ENCODE measurements at places on chromosomes 5 and 9.

GRCh38 chr5:62732677-62733121 lies 154.1 kb downstream of the LRRC70 start:
- peak; percentile 45 for DNase-seq

- DNase-seq = no peak
Observed at GRCh38 chr9:113543982-113544303, 80.4 kb downstream of the RGS3 start.

- no peak for DNase-seq
Observed at GRCh38 chr9:479304-479970, 264.8 kb downstream of the DOCK8 start.

- peak; percentile 89 for DNase-seq
Observed at GRCh38 chr9:135992486-135993408, 31.6 kb upstream of the UBAC1 start.

DNA sequence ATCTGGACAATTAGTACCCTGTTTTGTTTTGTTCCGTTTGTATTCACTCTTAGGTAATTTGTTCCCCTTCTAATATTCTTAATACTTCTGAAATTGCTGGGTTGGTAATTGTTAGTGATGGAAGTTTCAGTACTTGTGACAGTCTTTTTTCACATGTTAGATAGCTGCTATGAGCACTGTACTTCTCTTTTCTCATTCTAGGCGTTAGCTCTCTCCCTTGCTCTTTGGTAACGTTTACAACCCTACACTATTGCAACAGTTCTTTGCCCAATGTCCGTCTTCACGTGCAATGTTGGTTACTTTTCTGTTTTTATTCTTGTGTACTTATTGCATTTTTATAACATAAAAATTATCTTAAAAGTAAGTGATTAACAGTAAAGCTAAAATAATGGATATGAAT lies 1509.0 kb downstream of the MAT2B start:
- peak; percentile 28 for DNase-seq

DNA sequence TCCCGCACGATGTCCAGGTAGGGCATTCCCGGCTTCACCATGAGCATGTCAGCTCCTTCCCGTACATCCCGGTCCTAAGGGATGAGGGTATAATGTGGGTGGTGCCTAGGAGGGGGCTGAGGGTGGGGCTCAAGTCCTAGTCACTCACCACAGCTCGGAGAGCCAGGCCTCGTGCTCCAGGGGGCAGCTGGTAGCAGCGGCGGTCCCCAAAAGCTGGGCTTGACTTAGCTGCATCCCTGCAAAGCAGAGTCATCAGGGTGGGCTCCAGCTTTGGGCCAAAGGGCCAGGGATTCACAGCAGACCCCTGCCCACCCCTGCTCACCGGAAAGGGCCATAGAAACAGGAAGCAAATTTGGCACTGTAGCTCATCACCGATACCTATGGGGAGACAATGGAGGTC lies 11.6 kb downstream of the ALAD start:
- DNase-seq = no peak

GRCh38 chr5:66872736-66873331 lies 276.6 kb downstream of the MAST4 start:
- DNase-seq = no peak

GRCh38 chr9:87587864-87588263 lies 90.2 kb downstream of the DAPK1 start:
- no peak for DNase-seq

DNA sequence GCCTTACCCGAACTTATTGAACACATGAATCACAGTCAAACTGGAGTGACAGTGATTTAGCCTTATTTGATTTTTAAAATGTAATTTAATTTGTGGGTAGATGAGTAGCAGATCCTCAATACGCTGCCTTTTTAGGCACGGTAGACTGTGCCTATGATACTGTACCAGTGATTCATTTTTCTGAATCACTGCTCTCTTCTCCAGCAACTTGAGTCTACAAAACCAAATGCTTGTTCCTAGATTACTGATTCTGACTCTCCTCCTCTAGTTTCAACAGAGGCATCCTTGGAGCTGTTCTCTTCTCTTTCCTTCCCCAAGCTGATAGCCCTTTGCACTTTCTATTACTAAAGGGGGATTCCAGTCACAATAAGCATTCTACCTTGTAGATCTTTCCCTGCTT lies 94.3 kb upstream of the IL7R start:
- DNase-seq = no peak

GRCh38 chr5:62606878-62607277 lies 28.3 kb downstream of the LRRC70 start:
- DNase-seq = no peak

GRCh38 chr5:109844695-109845094 lies 155.0 kb downstream of the MAN2A1 start:
- DNase-seq = no peak

DNA sequence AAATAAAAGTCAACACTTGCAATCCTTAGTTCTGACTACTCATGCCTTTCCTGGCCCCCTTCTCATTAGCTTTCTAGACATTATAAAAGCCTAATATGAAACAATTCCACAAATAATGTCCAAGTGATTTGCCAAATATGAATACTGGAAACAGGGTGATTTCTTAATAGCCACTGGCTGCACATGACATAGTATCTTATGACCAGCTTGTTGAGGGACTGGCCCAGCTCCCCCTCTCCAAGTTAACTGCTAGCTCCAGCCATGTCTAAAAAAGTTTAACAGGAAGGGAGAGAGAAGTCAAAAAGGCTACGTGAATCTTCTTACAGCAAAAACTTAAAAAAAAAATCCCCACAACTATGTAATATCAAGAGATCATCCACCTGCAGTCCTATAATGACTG lies 1.5 kb downstream of the CERT1 start:
- DNase-seq = peak; percentile 87

- no peak for DNase-seq
Observed at GRCh38 chr5:62964428-62964827, 385.8 kb downstream of the LRRC70 start.

DNA sequence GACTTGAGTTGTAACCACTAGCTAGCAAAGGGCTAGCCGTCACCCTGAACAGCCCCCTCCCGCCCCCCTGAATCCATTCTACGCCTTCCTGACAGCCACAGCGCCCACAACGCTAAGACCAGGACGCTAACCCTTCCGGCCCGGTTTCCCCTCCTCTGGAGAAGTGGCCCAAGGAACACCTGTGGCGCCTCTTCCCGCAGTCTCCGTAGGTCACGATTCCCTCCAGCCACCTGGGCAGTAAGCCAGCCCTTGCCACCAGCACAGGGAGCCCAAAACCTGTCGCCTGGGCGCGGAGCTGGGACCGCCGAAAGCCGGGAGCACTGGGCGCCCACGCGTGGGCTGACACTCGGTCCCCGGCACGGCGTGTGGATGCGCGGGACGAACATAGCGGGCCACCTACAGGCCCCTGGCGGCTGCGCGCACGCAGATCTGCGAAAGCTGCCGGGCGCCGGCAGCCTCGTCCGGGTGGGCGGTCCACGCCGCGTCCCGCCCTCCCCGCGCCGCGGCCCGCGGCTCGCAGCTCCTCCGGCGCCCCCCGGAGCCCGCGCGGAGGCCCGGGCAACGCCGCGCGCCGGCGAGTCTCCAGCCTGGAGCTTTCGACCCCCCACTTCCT lies 596 bp downstream of the IRF1 start:
- DNase-seq = peak; percentile 69

- DNase-seq = no peak
Observed at GRCh38 chr5:108531367-108532128, 149.7 kb upstream of the FBXL17 start.

DNA sequence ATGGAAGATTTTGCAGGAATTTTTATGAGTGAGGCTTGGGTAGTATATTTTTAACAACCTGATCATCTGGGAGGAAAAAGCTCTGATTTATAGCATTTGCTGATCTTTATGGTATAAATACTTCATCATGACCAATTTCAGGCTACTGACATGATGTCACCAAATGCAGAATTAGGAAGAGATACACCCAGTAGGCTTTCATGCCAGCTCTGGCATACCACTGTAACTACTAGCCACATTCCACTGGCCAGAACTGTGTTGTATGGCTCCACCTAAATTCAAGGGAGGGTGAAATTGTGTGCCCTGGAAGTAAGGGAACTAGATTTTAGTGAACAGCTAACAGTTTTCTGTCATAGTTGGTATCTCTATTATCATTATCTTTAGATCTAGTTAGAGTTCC lies 17.6 kb downstream of the AP3S1 start:
- DNase-seq = no peak

GRCh38 chr5:117084067-117084466 lies 509.4 kb upstream of the SEMA6A start:
- no peak for DNase-seq

GRCh38 chr9:123834218-123834888 lies 95.6 kb downstream of the DENND1A start:
- no peak for DNase-seq

DNA sequence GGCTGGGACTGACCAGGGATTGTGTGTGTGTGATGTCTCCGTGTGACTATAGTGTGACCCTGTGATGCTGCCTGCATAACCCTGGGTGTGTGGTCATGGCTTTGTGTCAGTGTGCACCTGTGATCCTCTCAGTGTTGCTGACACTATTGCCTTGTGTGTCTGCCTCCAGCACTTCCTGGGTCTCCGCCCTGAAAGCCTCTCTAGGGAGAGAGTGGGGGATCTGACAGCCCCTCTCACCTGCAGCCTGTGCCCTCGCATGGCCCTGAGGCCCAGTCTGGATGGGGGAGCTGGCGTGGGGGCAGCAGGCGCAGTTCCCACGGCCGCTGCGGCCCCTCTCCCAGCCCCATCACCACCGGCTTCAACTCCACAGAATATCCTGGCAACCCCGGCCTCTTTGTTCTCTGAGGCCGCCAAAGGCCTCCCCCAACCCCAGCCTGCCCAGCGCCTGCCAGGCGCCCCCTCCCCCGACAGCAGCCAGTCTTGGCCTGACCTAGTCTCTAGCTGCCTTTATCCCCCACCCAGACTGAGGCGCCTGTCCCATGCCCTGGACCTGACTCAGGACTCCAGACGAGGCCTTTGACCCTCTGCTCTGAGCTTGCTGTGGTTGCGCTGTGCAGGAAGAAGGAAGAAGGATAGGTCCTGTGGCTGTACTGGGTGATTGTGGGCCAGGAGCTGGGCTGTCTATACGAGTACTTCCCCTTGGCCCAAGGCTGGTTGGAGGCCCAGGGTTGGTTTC lies 38.7 kb downstream of the CXXC5 start:
- DNase-seq = peak; percentile 67

GRCh38 chr5:110054240-110054639 lies 364.5 kb downstream of the MAN2A1 start:
- DNase-seq = peak; percentile 32

GRCh38 chr5:132354381-132355139 lies 14.9 kb upstream of the SLC22A5 start:
- DNase-seq = peak; percentile 69

DNA sequence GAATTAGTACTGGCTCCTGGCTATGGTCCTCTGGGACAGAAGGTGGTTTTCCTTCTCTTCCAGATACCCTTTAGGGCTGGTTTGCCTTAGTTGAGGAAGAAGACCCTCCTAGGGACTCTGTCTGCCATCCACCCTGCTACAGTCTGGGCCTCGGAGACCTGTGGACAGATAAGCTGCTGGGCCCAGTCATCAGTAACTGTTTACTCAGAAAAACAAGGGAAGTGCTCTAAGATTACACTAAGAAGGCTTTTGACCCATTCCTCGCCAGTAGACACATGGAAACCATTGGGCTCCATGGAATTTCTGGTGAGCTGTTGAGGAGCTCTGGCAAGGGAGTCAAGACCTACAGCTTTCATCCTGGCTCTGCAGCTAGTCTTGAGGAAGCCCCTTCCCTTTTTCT lies 31.2 kb downstream of the LARP1 start:
- no peak for DNase-seq

DNA sequence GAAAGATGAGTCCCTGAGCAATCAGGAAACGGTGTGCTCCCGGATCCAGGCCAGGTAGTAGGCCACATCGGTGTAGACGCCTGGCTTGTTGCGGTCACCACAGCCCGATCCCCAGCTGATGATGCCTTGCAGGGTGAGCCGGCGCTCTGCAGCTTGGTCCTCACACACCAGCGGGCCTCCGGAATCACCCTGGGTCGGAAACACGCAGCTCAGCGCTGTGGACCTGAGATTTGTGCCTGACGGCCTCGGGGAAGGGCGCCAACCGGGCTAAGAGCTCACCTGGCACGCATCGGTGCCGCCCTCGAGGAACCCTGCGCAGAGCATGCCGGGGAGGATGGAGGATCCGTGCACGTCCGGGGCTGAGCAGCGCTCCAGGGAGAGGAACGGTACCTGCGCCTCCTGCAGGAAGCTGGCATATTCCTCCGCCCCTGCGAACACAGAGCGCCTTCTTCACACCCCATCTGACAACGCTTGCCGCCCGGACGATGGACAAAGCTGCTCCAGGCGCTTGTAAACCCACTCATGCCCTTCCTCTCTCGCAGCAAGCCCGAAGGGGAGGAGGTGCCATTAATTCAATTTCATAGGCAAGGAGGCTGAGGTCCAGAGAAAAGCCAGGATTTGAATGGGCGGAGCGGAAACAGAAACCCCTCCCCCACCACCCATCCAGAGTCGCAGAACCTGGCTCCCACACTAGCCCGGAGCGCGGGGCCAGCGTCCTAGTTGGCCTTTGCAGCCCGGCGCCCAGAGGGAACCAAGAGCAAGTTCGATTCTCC lies 2.0 kb upstream of the PFN3 start:
- peak; percentile 62 for DNase-seq

GRCh38 chr5:53730943-53731342 lies 170.5 kb downstream of the NDUFS4 start:
- no peak for DNase-seq

- DNase-seq = no peak
Observed at GRCh38 chr9:21550392-21550791, 68.3 kb upstream of the IFNE start.

- no peak for DNase-seq
Observed at GRCh38 chr5:73435759-73436534, 12.6 kb downstream of the FOXD1 start.

DNA sequence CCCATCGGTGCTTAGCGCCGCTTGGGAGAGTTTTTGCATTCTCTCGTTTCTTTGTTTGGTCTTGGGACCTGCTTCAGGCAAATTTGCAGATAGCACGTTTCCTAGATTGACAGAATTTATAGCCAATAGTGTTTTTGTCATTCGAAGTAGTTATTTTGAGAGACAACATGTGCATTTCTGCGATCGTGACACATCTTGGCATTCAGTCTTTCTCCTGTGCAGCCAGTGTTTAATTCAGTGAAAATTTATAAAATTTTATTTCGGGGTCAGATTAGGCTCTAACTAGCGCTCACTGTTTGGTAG lies 830 bp downstream of the PRRC1 start:
- peak; percentile 53 for DNase-seq

GRCh38 chr5:149517461-149518122 lies 33.6 kb downstream of the CSNK1A1 start:
- DNase-seq = no peak
